ENCODE measurements at places on chromosomes 4 and X.

- no peak for ATAC-seq
These were observed 153.7 kb downstream of the PPP4R3C start for GRCh38 chrX:27309406-27309805.

DNA sequence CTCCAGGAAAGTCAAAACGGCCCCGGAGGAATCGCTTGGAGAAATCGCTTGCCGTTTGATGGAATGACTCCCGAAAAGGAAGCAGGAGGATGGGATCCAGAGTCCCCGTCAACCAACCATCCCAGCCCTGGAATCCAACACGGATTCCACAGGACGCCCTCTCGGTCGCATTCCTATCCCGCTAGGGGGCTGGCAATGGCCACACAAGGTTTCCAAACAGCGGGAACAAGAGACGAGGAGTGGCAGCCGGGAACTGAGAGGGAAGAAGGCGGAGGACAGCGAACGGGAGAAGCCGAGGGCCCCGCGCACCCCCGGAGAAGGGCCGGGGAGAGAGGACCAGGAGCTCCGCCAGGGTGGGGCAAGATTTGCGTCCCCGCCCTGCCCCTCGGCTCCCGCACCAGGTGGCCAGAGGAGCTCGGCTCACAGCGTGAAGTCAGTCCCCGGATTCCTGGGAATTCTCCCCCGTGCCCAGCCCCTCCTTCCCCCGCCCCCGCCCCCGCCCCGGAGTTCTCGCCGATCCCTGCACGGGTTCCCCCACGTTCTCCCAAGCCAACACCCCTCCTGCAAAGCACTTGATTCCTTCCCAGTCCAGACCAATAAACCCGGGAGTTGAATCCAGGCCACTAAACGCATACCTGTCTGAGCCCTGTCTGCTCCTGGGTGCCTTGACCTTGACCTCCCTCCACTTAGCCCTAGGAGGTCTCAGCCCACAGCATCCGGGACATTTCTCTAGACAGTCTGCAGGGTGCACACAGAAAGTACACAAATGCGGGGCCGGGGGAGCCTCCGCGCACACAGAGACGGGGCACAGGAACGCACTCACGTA is 1.4 kb downstream of the PDZD4 start:
- ATAC-seq, result peak; percentile 20

GRCh38 chrX:134423606-134424005 is 36.4 kb upstream of the HPRT1 start:
- ATAC-seq, result peak; percentile 78

DNA sequence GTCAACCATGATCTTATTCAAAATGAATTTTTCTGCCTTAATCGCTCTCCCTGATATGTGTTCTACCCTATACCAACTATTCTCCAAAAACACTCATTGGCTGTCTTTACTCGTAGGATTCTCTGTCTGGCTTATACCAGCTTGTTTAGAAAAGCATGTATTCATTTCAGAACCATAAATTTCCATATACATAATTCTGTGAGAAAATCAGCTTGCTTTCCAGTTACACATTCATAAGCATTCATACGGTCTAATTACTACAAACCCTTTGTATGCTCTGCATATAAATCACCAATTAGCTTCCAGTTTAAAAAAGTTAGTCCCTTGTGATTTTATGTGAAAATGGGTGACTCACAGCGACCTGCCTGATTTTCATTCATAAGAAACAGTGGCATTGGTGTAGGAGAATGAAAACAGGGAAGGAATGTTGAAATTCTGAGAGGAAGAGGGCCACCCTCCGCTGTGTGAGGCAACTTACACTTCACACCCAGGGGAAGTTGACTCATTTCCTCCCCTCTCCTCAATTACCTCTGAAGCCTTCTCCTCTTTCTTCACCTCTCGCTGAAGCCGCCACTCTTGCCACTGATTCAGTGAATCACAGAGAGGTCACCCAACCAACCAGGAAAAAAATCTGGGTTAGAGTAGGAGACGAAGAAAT is 63.3 kb downstream of the MEPE start:
- peak; percentile 55 for ATAC-seq

- ATAC-seq, result no peak
These were observed 890 bp downstream of the DCAF16 start for GRCh38 chr4:17809667-17810066.

DNA sequence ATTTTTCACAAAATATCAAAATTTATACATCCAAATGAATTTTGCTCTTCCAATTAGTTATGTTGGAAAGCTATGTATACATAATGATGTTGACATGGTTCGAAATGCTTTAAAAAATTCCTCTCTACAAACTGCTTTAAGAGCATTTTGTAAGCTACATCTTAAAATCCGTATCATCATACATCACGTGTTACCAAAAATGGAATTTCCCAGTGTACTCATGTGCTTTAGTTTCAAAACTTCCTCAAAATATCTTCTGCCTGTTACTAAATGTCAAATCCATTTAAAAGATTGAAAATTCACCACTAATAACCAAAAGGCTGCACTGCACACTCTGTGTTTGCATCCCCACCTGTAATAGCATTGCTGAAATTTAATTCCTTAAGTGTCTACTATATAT is 87.9 kb downstream of the WDFY3 start:
- no peak for ATAC-seq

DNA sequence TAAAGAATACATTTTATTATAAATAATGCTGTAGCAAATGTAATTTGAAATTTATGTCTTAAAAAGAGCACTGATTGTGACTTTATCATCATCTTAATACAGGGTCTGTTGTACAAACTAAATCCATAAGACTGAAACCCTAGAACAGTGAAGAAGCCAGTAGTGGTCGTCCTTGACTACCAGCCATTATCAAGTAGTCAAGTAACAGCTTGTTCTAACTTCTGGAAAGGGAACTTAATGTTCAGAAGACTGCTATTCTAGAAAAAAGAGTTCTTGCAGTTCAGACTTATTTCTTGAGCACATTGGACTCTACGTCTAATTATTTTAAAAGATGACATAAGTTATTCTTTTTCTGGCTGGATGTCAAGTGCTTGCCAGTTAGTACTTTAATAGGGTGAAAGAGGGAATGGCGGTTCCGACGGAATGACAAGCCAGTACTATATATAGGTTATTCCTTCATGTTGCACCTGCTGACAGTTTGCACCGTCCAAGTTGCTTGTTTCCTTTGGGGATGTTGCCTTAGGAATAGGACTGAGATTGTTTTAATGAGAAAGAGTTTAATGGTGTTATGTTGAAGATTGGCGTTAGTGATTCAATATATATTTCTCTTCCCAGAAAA is 109.9 kb downstream of the RAPGEF2 start:
- ATAC-seq, result no peak

DNA sequence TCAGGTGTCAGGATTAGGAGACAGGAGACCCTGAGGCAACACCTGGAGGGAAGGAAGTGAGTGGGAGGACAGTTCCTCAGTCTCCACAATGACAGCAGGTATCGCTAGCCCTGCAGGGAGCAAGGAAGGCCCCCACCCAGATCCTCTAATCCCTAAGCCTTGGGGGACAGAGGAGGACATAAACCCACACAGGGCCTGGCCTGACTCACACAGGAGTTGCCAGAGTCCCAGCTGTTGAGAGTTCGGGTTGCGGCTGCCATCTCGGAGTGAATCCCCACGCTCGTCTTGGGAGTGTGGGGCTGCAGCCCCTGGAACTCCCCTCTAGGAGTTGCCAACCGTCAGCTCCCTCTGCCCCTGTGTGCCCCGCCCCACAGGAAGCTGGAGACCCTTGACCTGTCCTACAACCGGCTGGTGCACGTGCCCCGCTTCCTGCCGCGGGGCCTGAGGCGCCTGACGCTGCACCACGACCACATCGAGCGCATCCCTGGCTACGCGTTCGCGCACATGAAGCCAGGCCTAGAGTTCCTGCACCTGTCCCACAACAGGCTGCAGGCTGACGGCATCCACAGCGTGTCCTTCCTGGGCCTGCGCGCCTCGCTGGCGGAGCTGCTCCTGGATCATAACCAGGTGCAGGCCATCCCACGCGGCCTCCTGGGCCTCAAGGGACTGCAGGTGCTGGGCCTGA is 9.2 kb upstream of the BGN start:
- ATAC-seq, result no peak

GRCh38 chrX:103742339-103742738 is 31.6 kb downstream of the TMEM31 start:
- no peak for ATAC-seq

GRCh38 chrX:29627833-29628232 is 587.5 kb upstream of the MAGEB2 start:
- ATAC-seq, result no peak

DNA sequence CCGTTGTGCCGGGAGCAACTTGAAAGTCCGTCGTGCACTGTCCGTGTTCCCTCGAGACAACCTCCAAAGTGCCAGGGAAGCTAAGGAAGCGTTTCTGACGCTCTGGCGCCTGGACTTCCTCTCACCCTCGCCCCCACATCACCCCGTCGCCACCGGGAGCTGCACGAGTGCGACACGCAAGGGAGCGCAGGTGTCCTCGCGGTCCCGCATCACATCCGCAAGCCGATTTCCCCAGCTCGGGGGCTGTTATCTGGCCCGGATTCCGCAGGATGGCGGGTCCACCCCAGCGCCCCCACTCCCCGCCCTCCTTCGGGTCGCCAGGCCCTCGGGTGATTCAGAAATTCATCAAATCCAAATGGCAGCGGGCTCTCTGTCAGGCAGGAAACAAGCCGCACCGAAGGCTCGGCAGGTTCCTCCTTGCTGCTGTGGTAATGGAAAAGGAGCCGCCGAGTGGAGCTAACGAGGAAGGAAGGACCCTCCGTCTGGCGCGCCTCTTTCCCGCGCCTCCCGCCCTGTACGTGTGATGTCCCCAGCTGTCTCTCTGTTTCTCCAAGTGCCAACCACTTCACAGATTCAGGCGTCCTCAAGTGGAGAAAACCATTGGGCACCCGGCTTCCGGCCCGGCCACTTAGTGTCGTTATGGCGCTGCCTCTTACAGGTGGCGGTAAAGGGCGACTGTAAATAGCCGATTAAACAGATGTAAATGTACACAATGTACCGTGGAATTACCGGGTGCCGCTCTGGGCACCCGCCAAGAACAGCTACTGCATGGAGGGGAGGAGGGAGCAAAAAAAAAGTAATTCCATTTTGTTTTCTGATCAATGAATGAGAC is 921 bp upstream of the SETD7 start:
- ATAC-seq, result peak; percentile 43

DNA sequence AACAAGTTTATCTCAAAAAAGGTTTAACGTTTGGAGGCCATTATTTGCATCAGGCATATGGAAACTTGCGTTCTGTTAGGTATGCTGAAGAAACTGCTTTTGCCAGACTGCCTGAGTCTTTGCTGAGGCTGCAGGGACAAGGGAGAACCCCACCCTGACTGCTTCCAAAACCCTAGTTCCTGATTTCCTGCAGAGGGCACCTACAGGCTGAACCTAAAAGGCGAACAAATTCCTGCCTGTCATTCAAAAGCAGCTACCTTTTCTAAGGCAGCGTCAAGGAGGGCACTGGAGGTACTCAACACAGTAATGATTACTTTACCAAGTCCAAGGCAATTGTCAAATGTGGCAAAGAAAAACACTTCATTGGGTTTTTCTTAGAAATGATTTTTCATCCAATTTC is 578 bp upstream of the CORIN start:
- ATAC-seq, result no peak

GRCh38 chr4:107791902-107792301 is 32.8 kb upstream of the SGMS2 start:
- no peak for ATAC-seq

DNA sequence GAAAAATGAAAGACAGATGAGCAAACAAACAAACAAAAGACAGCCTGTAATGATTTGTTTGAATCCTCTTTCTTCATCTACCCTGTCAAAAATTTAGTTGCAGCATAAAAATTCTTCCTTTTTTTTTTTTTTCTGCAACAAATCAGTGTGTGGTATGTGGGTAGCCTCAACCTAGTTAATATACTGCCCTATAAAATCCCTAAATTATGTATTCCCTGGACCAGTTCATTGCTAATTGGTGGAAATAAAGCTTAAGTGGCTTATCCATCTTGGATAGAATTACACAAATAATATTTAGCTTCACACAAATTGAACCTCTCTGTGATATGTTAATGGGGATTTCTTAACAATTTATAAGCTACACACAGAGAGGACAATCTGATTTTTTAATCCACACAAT is 208.4 kb downstream of the NDST4 start:
- no peak for ATAC-seq

- ATAC-seq, result no peak
These were observed 33.6 kb upstream of the MXD4 start for GRCh38 chr4:2295500-2295899.

DNA sequence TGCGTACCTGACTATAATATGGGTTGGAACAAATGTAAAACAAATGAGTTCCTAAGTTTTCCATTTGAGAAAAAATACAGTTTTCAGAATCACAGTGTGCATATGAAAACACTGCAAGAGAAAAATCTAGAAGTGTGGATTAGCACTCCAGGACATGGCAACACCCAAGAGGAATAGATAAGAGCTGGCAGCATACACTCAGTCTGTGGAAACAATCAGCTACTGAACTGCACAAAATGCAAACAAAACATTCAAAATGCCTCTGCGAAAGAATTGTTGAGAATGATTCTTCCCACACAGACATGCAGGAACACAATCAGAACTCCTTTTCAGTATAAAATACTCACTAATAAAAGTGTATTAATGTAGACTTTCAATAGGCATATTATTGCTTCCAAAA is 39.9 kb downstream of the ATP8A1 start:
- no peak for ATAC-seq

Measured in SK-N-SH treated with all-trans-retinoic acid at 6 μM for 48 hours (cell line).